ENCODE measurements at places on chromosomes 1 and 21.

GRCh38 chr1:228668553-228669241 lies 66.6 kb upstream of the RHOU start:
- DNase-seq, result no peak

GRCh38 chr1:22491995-22492715 lies 40.5 kb downstream of the ZBTB40 start:
- DNase-seq, result no peak

DNA sequence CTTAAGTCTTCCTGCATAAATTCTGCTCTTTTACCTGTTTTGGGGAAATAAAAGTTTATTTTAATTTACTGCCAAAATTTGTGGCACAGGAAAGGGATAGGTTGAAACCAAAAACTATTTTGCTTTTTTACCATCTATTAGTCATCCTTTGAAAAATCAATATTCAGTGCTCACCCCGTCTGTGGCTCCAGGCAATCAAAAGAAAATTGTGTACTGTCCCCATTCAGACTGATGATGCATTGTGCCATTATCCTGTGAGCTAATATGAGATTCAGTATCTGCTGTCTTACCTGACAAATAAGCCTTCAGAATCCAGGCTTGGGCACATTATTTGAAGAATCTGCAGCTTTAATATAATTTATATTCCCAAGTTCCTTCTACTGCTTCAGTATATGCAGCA lies 650.7 kb downstream of the KIF26B start:
- no peak for DNase-seq

GRCh38 chr1:212553676-212554075 lies 54.9 kb upstream of the ATF3 start:
- DNase-seq, result no peak

DNA sequence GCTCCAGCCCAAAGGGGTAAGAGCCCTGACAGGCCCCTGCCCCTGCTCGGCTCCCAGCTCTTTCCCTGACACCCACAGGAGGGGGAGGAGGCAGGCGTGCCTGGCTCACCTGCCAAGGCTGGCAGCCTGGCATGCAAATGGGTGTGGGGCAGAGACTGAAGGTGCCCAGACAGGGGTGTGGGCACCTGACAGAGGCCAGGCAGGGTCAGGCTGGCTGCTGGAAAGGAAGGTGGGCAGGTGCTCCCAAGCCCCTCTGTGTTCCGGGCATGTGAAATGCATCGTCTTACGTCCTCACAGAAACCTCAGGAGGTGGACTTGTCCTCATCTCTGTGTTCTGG lies 19.4 kb upstream of the CASZ1 start:
- DNase-seq, result no peak
